Mucosa of gallbladder (tissue), 1 donor: ENCODE measurements at places on chromosomes 2 and 18.
A peak's percentile ranks its signal among the peaks of the same experiment; 100 is the strongest.

- DNase-seq: no peak
These were observed 66.9 kb downstream of the ACVR1 start for GRCh38 chr2:157809212-157809611.

GRCh38 chr2:229416116-229416694 is 145.1 kb upstream of the PID1 start:
- DNase-seq: peak; percentile 66

GRCh38 chr2:168149150-168149974 is 98.0 kb downstream of the STK39 start:
- DNase-seq: no peak

GRCh38 chr18:73948084-73948483 is 199.6 kb downstream of the FBXO15 start:
- no peak for DNase-seq

DNA sequence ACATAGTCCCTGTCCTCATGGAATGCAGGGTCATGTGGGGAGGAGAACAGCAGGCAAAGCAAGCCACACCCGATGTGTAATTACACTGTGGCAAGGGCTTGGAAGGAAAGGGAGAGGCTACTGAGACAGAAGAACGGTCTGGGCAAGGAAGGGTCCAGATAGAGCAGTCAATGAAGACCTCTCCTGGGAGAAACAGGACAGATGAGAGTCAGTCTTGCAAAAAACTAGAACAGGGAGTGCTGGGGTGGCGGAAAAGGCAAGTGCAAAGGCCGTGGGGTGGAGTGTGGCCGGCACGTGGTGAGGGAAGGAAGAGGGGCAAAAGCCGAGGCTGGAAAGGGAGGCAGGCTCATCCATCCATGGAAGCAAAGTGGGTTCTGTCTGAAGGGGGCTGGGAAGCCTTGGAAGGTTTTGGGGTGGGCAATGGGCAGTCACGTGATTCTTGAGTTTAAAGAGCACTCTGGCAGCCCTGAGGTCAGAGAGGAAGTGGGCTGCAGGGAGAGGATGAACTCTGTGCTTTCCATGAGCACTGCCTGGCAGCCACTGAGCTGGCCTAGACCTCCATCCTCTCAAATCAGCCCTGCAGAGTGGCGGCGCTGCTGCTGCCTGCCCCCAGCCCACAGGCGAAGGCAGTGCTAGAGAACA is 182.2 kb downstream of the INHBB start:
- no peak for DNase-seq

DNA sequence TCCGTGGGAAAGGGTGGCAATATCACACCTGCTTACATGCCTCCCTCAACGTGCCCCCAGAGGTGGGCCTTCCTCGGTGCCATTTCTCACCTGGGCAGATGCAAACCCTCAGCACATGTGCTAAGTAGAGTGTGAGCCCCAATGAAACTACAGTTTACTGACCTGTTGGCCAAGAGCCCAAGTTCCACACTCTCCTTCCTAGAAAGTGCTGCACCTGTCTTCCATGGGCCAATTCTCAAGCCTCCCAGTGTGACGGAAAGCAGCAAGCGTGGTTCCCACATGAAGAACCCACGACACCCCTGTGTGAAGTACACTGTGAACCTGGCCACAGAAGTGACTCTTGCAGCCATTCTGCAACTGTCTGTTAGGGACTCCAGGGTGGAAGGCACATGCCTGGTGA is 73.7 kb downstream of the UXS1 start:
- DNase-seq: no peak

GRCh38 chr18:1604751-1605150 is 700.1 kb downstream of the ADCYAP1 start:
- DNase-seq: no peak
